NCI-H524 treated with DMSO at 0.1 percent for 48 hours (cell line): ENCODE measurements at places on chromosomes 4 and X.
A peak's percentile ranks its signal among the peaks of the same experiment; 100 is the strongest.

GRCh38 chr4:185512516-185512915 lies 22.8 kb downstream of the PDLIM3 start:
- no peak for DNase-seq

- DNase-seq = no peak
Observed at GRCh38 chr4:87239821-87240220, 19.4 kb upstream of the KLHL8 start.

DNA sequence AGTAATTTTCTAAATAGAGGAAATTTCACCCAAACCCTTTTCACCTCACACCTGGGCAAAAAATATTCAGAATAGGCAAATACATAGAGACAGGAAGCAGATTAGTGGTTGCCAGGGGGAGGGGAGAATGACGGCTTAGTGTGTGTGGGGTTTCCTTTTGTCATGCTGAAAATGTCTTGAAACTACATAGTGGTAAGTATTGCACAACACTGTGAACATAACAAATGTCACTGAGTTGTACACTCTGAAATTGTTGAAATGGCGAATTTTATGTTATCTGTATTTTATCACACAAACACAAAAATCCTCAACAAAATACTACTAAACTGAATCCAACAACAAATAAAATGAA lies 60.7 kb upstream of the PLAC1 start:
- no peak for DNase-seq

DNA sequence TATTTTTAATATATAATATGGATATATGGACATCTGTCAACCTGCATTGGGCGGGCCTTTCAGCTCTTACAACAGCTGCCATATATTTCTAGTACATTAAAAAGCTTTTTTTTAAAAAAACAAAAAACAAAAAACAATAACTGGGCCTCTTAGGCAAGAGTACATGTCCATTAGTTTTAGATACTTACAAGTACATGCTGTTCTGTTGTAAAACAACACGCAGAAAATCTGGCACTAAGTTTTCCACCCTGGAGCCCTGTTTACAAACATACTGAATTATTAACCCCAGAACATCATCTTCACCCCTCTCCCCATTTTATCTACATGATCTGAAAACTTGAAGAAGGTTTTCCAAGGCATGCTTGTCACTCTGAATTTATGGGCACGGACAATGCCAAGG lies 29.8 kb downstream of the RAI2 start:
- DNase-seq = no peak

DNA sequence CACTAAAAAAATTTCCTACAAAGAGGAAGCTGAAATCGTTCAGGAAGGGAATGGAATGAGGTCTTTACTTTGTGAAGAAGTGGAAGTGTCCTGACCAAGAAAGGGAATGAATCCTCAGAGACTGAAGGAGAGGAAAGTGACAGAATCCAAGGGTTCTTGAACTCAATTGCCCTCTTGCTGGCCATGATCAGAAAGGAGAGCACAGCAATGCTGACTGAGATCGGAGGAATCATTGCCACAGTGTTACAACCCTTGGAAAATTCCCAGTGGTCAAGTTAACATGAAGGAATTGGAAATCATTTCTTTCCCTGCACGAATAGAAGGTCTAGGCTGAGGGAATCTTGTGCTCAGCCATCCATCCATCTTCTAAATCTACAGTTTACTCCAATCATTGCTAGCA lies 190.0 kb upstream of the NEIL3 start:
- no peak for DNase-seq

DNA sequence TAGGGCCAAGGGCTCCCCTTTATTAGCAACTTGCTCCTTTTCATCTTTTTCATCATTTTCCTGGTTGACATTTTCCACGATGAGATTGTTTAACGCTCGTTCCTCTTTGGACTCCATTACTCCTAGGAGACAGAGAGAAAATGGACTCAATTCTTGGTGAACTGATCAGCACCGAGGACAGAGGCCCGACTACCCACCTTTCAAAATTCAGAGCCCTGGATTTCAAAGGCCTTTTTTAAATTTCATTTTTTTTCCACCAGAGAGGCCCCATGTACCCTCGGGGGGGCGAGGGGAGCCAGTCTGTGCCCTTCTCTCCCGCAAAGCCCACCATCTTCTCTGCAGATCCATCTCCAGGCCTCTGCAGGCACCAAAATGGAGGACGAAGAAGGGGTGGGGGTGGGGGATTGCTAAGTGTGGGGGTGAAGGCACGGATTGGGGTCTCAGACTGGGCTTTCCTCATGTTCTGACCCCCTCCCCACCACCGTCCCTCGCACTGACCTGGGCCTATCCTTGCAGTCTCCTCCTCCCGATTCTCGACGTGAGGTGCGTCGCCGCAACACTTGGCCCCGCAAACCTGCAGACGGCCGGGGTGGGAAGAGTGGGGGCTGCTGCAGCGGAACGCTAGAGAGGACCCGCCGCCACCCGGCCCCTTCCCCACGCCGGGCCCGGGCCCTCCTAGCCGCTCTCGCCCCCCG lies 783 bp downstream of the BEX2 start:
- DNase-seq = no peak

GRCh38 chr4:76210452-76210851 lies 3.2 kb downstream of the SCARB2 start:
- no peak for DNase-seq

DNA sequence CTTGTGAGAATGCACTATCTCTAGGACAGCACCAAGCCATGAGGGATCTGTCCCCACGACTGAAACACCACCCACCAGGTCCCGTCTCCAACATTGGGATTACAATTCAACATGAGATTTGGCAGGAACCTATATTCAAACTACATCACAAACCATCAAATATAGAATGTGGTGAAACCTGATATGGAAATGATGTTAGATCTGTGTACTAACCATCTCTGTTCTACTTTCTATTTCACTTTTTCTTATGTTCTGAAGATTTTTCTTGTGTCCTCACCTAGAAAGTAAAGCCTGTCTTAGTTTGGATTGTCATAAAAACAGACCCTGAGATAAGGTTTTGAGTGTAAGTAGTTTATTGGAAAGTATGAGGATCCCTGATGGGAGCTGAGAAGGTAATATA lies 37.8 kb upstream of the TACR3 start:
- DNase-seq = no peak

DNA sequence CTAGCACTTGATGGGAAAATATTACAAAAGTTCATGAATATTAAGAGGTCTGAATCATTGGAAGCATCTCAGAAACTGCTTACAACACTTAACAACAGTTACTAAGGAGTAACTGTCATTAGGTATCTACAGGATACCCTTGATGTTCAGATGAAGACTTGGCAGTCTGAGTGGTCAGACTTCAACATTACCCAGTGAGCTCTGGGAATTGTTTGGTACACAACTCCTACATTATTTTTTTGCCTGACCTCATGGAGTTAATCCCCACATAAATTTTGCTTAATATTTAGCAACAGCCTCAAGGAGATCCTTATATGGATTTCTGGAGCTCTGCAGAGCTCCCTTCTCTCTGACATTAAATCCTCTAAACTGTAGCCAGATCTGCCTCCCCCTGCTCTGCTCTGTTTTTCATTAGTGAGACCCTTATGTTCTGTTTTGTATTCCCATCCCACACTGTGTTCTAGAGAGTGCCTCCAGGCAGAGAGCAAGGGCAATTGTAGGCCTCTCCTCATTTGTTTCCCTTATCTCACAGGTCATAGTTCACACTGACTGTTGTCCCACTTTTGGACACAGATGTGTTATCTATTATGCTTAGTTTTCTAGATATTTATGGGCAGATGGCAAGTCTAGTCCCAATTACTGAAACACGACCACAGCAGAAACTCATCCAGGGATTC lies 368.8 kb downstream of the GASK1B start:
- DNase-seq = no peak

DNA sequence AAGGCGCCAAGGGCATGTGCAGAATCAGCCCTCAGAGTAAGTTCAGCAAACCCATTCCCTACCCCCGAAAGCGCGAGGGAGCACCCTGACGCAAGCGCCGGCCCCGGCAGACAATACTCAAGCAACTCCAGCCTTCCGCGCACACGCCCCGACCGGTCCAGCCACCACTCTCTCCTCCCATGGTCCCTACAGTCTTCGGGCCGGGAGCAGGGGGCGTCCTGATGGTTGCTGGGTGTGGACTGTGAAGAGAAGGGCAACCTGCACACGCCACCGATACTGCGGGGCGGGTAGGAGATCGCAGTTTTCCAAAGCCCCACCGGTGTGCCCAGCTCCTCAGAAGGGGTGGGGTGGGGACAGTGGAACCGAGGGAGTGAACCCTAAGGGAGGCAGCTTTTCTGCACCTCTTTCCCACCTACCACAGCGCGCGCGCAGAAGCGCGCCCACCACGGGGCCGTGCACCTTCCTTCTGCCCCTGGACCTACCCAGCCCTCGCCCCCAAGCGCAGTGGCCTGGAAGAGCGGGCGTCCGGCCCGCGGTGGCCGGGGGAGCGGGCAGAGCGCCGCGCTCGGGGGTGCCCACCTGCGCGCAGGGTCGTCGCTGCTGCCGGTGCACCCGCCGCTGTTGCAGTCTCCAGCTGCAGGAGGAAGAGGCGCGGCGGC lies 650.2 kb upstream of the DIPK2B start:
- DNase-seq = no peak

GRCh38 chr4:104353481-104353880 lies 141.2 kb downstream of the CXXC4 start:
- DNase-seq = no peak

DNA sequence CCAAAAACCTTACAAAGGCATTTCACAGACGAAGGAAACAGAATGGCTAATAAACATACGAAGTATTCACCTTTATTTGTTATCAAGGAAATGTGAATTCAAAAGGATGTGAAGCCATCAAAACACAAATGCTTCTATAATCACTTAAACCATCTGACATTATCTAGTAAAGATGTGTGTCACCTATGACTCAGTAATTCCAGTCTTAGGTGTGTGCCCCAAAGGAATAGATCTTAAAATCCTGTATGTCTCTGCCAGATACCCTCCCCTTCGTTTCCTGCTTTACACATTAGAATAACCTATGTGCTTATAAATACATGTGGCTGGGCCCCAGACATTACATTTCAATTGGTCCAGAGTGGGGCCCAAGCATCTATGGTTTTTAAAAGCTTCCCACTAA lies 41.8 kb upstream of the CEP135 start:
- no peak for DNase-seq

- no peak for DNase-seq
Observed at GRCh38 chr4:118754890-118755289, 69.7 kb downstream of the METTL14 start.

DNA sequence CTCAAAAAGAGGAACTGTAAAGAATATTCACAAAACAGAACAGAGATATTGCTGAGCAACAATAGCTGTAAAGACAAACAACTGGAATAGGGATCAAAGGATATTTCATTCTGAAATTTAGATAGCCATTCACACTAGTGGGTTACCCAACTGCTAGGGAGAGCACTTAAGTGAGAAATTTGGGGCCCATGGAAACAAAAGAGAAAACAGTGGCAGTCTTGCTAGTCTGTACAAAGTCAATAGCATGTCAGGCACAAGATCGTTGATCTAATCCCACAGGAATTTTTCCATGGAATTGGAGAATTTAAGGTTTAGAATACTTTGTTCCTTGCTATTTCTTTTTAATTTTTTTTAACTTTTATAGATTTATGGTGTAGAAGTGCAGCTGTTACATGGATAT lies 467.0 kb downstream of the PCDH18 start:
- DNase-seq = no peak

GRCh38 chrX:101265869-101266428 lies 25.2 kb downstream of the TAF7L start:
- DNase-seq = no peak

- DNase-seq = peak; percentile 27
Observed at GRCh38 chrX:18654875-18655836, 16.8 kb downstream of the RS1 start.

DNA sequence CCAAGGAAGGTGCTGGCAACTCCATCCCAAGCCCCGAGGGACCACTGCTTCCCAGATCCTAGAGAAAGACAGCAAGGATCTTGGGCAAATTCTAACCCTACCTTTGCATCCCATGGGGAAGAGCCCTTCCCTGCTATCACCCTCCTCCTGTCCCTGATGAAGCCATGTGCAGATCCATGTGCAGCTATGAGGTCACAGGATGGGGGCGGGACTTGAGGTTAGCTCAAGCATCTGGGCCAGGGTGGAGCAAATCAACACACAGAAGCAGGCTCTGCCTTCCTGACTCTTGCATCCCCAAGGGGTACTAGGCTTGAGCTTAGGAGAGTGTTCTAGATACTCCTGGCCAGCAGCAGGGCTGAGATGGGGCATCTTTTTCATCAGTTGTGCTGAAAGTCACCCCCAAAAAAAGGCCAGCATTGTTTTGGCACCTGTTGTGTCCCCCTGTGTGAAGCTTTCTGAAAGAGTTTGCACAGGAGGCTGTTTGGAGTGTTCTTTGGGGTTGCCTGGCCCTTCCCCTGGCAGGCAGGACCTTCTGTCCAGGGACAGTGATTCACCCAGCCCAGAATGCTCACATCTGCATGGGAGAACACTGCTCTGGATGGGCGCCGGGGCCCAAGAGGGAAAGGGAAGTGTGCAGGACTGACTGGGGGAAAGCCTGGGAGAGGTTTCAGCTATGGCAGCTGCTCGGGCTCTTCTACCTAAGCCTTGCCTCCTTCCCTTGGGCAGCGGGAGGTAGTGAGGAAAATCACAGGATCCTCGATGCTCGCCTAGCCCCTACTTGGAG lies 50.8 kb downstream of the PRPS1 start:
- DNase-seq = no peak

DNA sequence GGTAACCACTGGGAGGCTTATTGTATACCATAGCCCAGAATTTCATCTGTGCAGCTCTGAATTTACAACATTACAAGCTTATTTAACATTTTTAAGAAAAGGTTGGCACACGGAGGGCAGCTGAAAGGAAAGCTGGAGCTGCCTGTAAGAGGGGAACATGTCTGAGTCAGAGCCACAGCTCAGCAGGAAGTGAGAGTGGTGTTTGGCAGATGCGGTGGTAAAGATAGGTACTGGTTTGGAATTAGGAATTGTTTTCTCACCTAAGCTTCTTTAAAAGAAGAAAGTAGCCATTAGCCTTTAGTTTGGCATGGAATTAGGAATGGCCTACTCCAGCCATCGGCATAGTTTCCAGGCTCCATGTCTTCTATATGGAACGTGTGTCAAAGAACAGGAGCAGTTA lies 172.5 kb upstream of the ANXA3 start:
- DNase-seq = no peak

DNA sequence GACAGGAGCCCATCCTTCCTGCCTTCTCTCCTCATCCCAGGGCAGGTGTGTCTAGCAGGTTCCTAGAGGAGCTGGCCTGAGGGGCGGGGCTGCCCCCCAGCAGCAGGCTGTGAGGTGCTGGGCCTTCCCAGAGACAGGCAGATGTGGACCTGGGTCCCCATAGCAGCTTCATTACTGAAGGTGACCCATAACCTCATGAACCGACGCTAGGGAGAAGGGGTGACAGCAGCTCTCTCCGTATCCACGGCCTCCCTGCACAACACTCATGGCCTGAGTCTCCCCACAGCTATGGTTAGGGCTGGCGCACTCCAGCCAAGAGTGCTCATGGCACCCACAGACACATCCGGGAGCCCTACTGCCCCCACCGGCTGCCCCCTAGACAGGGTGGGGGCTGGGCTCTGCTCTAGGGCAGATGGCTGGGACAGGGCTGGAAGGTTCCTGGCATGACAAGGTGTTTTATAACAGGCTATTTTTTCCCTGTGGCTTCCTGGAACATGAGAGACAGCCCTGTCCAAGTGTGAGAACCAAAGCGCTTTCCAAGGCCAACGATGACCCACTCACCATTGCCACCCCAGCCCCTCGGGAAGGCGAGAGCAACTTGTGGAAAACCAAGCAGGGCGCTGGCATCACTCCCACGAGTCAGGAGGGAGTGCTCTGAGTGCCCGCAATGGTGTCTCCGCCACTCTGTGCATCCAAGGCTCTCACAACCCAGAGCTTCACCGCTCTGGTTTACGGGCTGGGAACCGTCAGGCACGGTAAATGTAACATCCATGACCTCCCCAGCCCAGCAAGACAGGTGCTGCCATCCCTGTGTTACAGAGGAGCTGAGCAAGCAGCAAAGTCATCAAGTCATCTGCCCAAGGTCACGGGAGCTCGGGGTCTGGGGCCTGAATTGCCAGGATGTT lies 59.8 kb downstream of the ACOX3 start:
- DNase-seq = no peak
